Fibroblast of skin of left biceps (primary cell): ENCODE measurements at places on chromosomes 2 and 18.

GRCh38 chr2:168186452-168186851 is 60.9 kb downstream of the STK39 start:
- no peak for DNase-seq

DNA sequence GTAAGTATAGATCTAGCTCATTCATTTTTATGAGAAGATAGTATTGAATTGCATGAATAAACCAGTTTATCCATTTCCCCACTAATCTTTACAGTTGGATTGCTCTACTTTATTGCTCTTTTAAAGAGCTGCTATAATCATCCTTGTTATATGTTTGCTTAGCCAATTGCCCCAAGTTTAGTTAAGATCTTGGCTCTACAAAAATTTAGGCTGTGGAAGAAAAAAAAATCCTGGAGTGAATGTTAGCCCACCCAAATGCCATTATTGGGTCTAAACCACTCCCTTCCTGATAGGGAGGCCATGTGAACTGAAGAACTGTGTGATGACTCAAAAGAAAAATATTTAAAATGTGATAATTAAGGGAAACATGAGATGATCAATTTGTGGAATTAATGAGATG is 2.9 kb downstream of the ALS2 start:
- DNase-seq = no peak

- DNase-seq = no peak
Measured at GRCh38 chr2:29587402-29588190, 333.8 kb downstream of the ALK start.

DNA sequence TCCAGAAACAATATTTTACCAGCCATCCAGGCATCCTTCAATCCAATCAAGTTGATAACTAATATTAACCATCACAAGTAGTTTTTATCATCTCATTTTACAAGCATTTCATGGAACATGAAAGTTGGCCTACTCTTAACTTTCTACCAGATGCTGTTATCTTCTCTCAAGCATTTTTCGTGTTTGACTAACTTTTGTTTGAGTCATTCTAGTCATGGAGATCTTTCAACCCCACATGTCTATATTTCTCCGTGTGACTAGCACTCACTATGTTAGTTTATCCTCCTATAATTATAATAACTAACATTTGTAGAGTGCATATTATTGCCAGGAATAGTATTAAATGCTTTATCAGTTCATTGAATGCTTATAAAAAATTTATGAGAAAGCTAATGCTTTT is 307.0 kb upstream of the CWC22 start:
- no peak for DNase-seq
